ENCODE measurements at places on chromosomes 12 and 14.

GRCh38 chr14:104390221-104390931, 189.2 kb upstream of the C14orf180 start:
- no peak for DNase-seq

GRCh38 chr12:93003531-93004239, 74.6 kb upstream of the EEA1 start:
- no peak for DNase-seq

GRCh38 chr14:75119056-75119455, 7.8 kb downstream of the NEK9 start:
- DNase-seq: no peak

DNA sequence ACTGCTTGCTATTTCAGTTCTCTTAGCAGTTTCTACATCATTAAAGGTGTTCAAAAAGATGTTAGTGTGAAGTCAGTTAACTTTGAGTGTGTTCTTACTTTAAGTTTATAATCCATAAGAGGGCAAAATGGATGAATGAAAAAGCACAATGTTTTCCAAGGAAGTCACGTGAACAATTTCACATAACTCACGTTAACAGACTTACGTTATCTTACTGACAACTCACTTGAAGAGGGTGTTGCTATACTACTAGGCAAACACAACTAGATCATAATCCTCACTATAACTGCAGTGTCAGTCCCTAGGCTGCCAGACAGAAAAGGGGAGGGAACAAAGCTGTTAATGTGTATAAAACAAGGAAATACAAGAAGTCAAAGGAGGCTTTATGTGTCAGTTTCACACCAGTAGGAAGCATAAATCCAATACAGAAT, 6.4 kb downstream of the SLC2A13 start:
- no peak for DNase-seq

- no peak for DNase-seq
These were observed 4.6 kb upstream of the HIP1R start for GRCh38 chr12:122830517-122831214.

GRCh38 chr14:56649382-56649781, 69.8 kb downstream of the TMEM260 start:
- DNase-seq: no peak

- DNase-seq: no peak
These were observed 23.2 kb upstream of the LYZ start for GRCh38 chr12:69324797-69325466.

DNA sequence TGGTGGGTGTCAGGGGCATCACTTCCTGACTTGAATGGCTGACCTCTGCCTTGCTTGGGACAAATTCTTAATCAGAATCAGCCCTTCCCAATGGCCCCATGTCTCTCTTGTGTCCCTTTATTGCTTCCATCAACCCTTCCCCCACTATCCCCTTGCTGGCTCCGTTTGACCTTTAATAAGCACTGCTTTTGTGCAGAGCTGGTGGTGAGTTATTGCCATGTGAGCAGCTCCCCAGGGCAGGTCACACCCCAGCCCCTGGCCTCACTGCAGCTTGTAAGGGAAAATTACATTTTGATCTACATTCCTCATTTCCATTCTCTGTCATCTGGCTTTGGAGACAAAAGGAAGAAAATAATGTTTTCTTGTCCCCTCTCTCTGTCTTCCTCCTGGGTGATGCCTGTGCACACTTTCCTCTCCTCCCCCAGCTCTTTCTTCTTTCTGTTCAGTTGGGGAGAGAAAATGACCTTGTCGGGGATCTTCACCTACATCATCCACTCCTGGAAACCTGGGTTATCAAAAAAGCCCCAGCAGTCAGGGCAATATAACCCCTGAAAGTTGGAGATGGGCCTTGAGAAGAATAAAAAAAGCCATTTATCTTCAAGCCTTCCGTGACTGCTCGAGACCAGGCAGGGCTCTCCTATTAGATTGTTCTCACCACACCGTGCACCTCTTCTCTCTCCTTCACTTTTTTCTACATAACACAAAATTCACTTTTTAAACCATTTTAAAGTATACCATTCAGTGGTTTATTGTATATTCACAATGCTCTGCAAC, 100.4 kb upstream of the SRRM4 start:
- no peak for DNase-seq

DNA sequence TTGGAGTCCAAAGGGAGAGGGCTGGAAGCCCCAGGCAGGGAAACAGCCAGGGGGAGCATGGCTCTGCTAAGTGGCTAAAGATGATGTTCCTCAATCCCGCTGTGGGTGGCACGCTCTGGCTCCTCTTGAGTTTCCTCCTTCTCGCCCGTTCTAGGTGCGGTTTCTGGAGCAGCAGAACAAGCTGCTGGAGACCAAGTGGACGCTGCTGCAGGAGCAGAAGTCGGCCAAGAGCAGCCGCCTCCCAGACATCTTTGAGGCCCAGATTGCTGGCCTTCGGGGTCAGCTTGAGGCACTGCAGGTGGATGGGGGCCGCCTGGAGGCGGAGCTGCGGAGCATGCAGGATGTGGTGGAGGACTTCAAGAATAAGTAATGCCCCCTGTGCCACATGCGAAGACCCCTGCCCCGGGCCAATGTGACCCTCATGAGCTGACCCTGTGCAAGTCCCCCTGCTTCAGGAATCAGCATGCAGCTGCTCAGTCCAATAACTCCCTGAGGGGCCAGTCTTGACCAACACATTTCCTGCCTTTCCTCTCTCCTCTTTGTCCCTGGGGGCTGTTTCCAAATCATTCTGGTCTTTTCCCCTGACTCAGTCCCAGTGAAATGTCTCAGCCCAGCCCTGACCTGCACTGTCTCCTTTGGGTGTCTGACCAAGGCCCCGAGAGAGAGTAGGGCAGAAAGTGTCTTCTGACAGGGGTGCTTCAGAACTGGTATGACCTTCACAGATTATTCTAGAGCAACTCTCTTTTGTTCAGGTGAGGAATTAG, 2.1 kb downstream of the KRT7 start:
- DNase-seq: no peak

Measured in BE2C (cell line).